ENCODE measurements at places on chromosomes 5 and 9. TPM values are rescaled to one million over a fixed set of nuclear protein-coding genes. Genes with fewer than 3 reads are reported as not detected.

The HMHB1 gene
- total RNA-seq, result not detected

The EQTN gene
- total RNA-seq, result 0.32 TPM

- no peak for DNase-seq
These were observed 30.2 kb upstream of the CATSPER3 start for GRCh38 chr5:134937526-134937925.

GRCh38 chr5:76696251-76696650 is 19.7 kb upstream of the F2R start:
- no peak for DNase-seq

The SLC36A2 gene
- total RNA-seq, result 0.14 TPM

The BNC2 gene
- 52.0 TPM for total RNA-seq

DNA sequence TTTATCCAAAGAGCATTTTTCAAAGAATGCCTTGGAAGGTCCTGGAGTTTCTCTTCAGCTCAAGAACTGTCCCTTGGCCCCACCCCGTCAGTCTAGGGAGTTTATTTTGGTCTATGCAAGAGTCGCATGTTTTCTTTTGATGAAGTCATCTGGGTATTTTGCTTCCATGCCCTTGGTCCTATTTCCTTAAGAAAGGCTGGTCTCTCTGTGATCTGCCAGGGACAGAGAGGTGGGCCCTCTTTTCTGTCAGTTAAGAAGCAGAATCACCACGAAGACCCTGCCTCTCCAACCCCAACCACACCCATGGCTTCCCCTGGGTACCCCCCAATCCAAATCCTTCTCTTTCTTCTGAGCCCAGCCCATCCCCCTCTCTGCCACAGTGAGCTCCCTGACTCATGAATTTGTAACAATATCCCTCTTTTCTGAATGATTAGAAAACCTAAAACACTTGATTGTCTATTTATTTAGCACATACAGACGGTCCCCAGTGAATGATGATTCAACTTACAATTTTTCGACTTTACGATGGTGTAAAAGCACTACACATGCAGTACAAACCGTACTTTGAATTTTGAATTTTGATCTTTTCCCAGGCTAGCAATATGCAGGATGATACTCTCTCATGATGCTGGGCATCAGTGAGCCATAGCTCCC is 163.5 kb upstream of the ADRA1B start:
- no peak for DNase-seq

- peak; percentile 54 for DNase-seq
These were observed 579.7 kb upstream of the ZNF608 start for GRCh38 chr5:125326150-125326510.

DNA sequence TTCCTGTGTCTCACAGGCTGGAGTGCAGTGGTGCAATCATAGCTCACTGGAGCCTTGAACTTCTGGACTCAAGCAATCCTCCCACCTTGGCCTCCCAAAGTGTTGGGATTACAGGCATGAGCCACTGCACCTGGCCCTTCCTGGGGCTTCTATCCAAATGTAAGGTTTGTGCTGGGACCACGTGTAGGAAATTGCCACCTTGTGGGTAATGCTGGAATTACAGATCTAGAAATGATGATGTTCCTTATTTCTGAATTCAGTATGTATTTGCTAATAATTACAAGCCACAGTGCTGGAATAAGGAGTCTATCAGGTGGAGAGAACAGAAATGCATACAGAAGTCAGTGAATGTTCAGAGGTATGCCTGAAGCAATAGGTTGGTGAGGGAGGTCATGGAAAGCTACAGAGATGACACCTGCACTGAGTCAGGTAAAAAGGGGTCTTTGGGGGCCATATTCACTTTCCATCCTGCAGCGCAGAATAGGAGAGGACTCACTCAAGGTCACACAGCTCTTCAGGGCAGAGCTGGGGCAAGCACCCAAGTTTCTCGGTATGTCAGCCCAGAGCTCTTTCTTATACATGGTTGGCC is 8.8 kb upstream of the IGFBPL1 start:
- no peak for DNase-seq
